ENCODE measurements at places on chromosomes 2 and 18.

DNA sequence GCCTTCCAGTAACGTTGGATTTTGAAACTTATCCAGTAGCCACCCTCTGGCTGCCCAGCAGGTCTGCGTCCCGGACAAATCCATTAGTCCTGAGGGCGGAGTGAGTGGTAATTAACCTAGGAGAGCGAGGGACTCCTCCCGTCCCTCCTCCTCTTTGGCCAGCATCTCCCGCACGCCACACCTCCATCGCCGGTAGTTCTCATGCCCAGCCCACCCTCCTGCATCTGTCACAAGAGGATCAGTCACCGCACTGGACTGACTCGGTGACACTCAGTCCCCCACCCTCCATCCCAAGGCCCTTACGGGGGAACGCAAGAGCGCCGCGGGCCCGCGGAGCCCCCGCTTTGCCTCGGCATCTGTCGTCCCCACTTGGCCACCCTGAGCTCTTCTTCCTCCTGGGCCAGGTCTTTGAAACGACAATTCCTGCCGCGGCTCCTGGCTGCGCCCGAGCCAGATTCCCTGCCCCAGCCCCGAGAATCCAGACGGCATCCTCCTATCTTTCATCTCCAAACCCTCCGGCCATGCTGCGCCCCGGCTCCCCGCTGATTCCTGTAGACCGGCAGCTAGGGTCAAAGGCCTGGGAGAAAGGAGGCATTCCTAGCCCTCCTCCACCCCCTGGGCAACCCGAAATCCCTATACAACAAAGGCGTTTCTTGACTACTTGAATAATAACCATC lies 77.5 kb downstream of the EIF2AK3 start:
- peak; percentile 8 for DNase-seq

DNA sequence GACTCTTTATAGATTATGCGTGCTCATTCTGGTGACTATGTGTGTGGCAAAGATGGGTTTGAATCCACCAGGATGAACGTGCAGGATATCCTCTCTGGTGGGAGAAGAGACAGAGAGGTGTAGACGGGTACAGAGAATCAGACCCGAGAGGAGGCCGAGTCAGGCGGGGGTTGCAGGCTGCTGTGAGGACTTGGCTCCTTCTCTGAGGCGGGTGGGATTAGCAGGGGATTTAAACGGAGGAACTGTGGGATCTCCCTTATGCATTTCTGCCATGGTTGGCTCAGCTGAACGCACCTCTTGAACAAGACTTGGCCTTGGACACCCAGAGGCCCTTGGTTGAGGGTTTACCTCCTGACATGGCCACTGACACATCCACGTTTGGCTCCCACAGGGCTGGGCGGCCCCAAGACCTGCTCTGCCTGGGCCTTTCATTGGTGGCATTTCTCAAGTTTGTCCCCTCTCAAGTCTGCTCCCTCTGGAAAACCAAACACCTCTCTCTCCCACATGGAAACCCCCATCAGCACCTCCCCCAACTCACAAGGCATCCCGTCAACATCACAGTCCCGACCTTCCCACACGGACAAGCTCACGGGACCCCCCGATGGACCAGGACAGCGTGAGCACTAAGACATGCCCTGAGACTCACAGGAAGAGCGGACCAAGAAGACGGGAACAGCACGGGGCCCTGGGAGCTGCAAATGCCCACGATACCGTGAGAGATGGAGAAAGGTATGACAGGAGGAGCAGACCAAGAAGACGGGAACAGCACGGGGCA lies 158.3 kb downstream of the RTP5 start:
- DNase-seq: no peak

DNA sequence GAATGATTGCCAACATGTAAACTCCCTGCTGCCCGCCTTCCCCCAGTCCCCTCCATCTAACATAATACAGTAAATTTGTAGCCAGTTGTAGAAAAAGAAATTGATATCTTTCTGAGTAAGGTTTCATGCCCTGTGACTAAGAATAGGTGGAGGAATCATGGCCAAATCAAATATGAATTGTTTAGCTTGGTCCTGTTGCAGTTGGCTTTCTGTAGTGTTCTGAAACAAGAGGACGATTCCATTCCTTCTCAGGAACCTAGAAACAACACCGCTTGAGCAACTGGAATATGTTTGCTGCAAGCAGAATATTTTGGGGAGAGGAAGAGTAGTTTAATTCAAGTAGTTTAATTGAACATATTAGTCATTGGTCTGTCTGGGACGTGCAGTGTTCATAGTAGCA lies 7.0 kb upstream of the DRC1 start:
- no peak for DNase-seq

DNA sequence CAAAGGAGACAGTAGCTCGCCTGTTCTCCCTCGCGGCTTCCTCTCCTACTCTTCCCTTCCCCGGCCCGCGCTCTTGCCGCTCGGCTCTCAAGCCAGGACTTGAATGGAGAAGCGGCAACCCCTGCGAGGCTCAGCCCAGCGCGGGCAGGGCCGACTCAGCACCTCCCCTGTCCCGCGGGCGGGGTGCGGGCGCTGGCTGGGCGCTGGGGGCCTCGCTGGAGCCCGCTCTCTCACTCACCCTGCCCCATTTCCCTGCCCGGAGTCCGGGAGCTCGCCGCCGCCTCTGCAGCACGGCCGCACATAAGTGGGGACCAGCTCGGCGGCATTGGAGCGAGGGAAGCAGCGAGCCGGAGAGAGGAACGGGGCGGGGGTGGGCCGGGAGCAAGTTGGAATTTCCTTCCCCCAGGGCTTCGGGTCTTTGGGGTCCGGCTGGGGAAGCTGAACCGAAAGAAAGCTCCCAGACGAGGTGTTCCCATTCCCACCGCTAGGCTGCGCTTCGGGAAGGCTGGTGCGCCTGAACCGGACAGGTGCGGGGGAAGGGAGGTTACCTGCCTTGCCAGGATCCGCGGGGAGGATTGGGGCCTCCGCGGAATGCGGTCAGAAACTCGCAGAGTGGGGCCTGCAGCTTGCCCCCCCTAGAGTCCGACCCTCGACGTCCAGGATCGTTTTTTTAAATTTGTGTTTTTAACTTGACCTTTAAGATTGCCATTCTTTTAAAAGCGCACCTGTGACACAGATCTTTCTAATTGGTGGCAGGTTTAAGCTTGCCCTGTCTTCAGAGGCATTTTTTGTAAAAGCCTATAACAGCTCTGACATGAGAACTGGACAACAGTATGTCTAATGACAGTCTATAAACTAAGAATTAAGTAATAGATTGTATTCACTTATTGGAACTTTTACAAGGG lies at the start of gene COBLL1:
Gene COBLL1, minus strand, starts transcription at position 105 of the 905 bp plus-strand sequence. CDS start 627 bp downstream, outside the sequence.
- peak; percentile 67 for DNase-seq

DNA sequence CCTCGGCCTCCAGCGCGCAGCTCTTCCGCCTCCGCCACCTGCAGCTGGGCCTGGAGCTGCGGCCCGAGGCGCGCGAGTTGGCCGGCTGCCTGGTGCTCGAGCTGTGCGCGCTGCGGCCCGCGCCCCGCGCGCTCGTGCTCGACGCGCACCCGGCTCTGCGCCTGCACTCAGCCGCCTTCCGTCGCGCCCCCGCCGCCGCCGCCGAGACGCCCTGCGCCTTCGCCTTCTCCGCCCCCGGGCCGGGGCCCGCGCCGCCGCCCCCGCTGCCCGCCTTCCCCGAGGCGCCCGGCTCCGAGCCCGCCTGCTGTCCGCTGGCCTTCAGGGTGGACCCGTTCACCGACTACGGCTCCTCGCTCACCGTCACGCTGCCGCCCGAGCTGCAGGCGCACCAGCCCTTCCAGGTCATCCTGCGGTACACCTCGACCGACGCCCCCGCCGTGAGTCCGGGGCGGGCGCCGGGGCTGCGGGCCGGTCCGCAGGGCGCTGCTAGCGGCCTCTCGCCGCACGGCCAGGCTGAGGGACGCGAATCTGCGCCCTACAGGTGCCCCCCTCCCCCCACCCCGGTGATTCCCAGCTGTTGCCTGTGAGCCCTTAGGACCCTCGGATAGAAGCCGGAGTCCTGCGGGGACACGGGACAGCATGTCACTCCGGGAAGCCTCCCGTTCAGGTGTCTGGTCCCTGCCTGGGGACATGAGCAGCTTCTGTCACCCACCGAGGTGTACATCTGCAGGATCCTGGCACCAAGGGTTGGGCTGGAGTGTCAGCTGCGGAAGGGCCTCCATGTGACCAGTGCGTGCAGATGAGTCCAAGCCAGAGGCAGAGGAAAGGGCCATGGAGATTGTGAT lies 616 bp downstream of the RNPEPL1 start:
- peak; percentile 3 for DNase-seq

DNA sequence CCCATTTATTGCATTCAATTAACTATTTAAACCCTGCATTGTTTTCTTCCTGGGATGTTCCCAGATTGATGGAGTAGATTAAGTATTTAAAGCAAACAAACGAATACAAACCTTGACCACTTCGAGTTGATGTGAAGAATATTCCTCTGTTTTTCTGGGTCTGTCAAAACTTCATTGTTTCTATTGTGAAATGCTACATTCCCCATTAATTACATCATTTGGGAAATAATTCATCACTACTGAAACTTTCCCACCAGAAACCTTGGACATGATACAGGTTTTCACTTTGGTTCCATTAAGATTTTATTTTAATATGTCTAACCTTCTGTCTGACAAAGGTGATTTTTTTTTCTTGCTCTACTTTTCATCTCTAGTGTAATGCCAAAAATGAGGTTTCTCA lies 365.1 kb upstream of the ETAA1 start:
- no peak for DNase-seq

GRCh38 chr2:176484838-176485237 lies 215.6 kb downstream of the MTX2 start:
- no peak for DNase-seq

DNA sequence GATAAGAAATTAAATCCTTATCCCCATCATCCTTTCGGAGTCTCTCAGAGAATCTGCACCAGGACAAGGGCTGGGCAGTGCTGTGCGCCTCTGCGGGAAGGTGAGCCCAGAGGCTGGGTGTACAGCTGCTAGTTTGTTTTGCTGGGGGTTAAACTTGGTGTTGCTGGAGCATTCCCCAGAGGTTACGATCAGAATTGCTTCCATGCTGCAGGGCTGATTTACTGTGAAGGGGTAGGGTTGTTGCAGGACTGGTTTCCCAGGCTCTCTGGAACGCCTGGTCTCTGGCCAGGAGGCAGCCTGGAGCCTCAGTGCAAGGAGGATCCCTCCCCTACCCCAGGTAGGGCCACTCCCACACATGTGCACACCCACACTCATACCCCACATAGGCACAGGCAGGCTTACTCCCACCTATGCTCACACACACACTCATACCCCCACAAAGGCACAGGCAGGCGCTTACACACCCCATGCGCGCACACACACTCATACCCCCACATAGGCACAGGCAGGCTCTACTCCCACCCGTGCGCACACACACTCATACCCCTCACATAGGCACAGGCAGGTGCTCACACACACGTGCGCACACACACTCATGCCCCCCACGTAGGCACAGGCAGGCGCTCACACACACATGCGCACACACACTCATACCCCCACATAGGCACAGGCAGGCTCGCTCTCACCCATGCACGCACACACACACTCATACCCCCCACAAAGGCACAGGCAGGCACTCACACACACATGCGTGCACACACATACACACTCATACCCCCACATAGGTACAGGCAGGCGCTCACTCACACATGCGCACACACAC lies 11.3 kb downstream of the CNNM4 start:
- no peak for DNase-seq

DNA sequence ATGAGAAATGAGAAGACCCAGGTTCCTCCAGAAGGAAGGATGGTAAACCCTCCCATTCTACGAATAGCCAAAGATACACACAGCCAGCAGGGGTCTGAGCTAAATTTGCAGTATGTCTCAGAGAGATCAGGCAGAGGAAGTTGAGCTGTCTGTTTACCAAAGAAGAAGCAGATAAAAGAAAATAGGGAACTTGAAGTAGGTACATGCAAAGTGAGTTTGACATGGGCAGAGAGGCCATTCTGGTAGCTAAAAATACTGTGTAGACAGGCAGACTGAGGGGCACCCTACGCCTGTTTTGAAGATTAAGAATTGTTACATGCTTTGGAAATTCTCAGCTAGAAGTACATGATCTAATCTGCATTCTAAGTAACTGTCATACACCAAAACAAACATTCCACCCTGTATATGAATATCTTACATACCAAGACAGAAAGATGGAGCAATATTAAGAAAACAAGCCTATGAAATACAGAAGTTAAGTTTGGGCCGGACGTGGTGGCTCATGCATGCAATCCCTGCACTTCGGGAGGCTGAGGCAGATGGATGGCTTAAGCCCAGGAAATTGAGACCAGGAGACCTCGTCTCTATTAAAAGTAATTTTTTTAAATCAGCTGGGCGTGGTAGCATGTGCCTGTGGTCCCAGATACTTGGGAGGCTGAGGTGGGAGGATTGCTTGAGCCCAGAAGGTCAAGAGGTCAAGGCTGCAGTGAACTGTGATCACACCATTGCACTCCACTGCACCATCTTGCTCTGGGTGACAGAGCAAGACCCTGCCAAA lies 157.9 kb downstream of the ANKRD44 start:
- no peak for DNase-seq

DNA sequence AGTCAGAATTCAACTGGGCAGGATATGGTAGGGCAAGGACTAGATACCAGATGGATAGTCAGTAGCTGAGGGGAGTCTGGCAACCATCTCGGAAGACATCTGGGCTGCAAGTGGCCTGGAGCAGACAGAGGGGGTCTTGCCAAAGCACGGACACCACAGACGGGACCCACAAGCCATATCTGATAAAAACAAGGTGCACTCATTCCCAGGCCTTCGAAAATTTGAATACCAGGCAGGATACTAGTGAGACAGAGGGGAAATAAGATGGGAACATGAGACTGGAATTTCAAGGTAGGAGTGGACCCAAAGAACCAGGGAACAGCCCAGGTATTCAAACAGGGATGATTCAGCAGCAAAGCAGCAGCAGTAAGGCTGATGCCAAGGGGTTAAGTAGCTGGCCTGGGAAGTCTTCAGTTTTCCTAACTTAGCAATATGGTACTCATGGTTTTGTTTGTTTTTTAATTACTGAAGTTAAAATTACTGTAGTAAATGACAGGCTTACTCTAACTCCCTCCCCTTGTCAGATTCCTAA lies 144.9 kb upstream of the NCKAP5 start:
- DNase-seq: no peak

DNA sequence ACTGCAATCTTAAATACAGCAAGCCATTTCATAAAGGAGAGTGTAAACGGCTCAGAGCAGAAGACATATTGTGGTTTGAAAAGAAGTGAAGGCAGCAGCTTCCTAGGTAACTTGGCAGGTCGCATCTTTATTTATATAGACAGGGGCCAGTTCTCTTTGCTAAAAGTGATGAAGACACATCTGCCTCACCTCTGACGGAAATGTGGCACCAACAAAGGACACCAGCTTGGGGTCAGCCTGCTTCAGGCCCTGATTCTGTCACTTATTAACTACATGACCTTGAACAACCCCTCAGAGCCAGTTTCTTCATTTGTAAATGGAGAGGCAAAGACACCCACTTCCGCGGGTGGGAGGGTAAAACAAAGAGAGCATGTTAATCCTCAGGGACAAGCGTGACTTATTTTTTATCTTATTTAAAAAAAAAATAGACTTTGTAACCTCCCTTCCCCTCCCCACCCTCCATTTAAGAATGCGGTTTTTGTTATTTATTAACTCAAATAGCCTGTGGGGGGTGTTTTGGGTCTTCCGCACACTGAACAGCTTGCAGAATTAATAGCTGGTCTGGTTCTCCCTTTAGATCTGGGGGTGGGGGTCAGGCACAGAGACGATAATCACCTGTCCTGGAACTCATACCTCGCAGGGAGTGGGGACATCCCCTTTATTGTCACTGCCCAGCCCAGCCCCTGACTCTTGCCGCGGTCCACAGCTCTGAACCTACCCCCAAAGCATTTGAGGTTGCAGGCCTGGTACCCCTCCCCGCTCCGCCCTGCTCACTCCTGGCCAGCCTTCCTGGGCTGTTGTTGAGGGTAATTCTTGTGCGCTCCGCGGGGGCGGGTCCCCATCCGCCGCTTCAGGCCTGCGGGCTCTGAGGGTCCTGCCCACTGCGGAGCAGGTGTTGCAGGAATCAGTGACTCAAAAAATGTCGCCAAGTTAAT lies 64.2 kb upstream of the TMEM17 start:
- no peak for DNase-seq

- DNase-seq: peak; percentile 90
Measured at GRCh38 chr18:8685141-8685913, 20.0 kb upstream of the MTCL1 start.
